Metanephros (tissue), 2 donors: ENCODE measurements at places on chromosomes 13 and 19. TPM values are rescaled to one million over a fixed set of nuclear protein-coding genes. Genes with fewer than 3 reads are reported as not detected.

URAD gene
- total RNA-seq: not detected

ZNF253 gene
- total RNA-seq: 12.7 TPM

NKG7 gene
- 7.2 TPM for total RNA-seq

LYPD5 gene
- 0.99 TPM for total RNA-seq

FCAR gene
- 14.2 TPM for total RNA-seq

FLT1 gene
- total RNA-seq: 84.8 TPM

CEACAM21 gene
- total RNA-seq: 3.5 TPM
